Coronary artery (tissue), 2 donors: ENCODE measurements at places on chromosomes 4 and X.

DNA sequence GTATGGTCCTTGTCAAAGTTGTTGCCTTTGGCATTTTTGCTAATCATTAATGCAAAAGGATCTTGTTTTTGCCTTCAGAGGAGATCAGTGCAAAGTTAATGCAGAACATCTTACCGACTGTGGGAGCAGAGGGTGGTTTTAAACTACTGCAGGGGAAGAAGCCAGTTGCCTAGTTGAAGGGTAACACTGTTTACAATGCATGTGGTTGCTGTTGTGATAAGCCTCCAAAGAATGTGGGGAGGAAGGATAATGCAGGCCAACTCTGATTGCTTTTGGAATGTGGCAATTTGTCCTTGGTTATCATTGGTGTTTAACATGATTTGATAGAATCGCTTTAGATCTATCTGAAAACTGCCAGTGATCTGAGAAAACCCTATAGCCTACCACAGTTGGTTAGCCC is 204.3 kb upstream of the TLL1 start:
- DNase-seq: no peak

DNA sequence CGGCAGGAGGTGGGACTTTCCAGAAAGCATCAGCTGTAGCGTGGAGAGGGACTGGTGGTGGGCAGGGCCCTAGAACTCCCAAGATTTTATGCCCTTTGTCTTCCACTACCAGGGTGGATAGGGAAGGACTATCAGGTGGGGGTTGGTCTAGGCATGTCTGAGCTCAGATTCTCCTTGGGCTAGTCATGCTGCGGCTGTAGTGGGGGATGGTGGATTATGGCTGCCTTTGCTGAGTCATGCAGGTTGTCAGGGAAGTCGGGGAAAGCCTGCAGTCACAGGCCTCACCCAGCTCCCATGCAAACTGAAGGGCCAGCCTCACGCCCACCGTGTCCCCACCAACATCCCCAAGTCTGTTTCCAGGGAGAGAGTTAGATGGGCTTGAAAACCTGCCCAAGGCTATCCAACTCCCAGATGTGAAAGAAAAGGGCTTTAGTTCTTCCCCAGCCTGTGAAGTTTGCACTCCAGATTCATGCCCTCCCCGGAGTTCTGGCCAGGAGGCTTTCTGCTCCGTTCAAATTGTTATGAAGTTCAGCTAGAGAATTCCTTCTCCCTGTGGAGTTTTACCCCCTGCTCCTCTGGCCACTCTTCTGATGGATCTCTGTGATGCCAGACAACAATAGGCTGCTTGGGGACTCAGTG is 13.4 kb upstream of the MEPE start:
- DNase-seq: no peak

DNA sequence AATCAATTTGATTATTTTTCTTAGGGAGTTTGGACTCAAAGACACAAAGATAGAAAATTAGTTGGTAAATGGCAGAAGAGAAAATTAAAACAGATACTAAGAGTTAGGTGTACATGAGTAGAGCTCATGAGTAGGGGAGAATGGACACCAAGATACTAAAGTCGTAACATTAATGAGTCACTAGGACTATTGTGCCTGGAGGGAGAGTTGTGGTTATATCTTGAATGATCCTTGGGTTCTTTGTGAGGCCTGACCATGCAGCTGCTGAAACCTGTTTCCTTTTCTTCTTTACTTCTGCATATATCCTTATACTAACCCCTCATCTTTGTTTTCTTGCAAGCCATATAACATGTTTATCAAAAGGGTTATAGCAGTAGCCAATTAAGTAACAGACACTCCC is 532.8 kb downstream of the RPA4 start:
- no peak for DNase-seq

DNA sequence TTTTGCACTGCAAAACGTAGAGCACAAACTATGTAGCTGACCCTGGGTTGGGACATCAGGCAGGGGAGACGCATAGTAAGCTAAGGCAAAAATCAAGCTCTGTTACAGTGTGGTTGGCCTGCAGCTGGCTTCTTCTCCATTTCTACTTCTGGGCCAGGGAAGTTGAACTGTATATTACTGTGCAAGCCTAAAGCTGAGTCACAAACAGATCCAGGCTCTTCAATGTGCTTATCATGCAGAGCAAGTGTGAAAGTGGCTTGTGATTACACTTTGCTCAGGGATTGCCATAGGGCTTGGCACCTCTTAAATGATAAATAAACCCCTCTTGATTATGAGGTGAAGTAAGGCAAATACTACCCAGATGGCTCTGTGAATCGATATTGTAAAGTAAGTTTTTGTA is 40.5 kb downstream of the CLDN34 start:
- no peak for DNase-seq

- DNase-seq: peak; percentile 83
Measured at GRCh38 chr4:94455081-94455480, 3.3 kb downstream of the PDLIM5 start.

DNA sequence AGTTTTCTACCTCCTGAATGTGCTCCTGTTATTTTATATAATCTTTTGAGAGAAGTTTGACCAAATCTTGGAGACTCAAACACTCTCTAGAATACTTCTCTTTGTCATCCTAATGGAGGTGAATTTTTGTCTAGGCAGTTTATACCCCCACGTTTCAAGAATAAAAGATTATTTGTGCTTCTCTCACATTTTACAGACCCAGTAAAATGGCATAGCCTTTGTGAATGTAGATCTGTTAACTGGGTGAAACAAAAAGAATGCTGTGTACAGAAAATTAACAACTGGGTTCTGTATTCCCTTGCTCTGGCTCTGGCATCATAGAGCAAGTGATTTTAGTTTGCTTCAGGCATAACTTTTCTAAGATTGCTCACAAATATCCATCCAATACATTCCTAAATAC is 26.1 kb downstream of the GASK1B start:
- no peak for DNase-seq

GRCh38 chrX:150308532-150309157 is 54.5 kb upstream of the MAMLD1 start:
- DNase-seq: no peak

GRCh38 chr4:108174856-108175255 is 6.1 kb upstream of the LEF1 start:
- DNase-seq: no peak

GRCh38 chr4:158169931-158170690 is 2.7 kb downstream of the GASK1B start:
- DNase-seq: no peak

DNA sequence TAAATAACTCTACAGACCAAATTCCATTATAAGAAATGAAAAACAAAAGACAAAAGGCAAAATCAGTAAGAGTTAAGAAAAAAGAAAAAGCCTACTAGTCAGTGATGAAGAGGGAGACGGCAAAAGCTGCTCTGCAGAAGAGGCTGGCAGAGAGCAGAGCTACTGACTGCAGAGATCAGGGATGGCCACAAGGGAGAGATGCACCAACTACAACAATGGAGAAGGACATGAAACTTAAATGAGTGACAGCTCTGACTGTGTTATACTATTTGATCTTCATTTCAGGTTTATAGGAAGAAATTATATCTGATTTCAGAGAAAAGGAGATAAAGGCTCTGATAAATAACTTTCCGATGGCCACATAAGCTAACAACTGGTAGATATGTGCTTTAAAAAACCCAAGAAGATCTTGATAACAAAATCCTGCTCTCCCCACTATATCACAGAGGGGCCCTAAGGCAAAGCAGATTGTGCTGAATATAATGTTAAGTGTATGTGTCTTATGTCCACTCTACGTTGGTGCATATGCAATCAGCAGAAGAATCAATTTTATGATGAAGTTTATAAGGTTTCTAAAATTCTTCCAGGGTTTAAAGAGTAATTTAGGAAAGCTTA is 58.4 kb upstream of the COX18 start:
- DNase-seq: no peak

DNA sequence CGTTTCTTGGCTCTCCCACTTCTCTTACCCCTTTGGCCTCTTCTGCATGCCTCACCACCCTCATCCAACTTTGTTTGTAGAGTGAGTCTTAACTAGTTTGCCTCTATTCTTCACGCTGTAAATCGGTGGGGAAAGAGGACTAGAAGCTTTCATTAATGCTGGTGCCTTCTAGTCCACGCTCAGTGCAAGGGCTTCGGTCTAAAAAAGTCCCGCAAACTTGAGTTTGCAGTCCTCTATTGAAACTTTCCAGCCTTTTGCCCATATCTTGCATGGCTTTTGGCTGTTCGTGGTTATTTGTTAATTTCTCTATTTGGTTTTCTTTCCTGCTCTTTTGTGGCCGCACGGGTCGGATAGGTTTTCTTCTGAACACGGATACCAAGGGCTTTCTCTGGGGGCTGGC is 868 bp downstream of the DACH2 start:
- DNase-seq: no peak

DNA sequence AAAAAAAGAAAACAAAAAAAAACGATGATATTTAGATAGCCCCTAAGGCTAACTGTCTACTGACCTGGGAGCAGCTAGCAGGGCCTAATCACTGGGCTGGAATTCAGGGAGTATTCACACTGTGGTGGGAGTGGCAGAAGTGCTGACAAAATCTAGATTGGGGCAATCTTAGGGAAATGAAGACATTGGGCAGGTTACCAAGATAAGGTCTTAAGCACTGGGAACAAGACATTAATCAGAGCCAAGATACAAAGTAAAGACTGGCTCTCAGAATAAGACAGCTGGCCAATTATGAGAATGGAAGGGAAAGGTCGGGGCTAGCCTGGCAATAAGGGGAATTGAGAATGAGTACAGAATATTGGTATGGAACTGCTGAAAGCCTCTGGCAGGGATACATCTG is 100.2 kb upstream of the GRIA3 start:
- no peak for DNase-seq

- no peak for DNase-seq
Measured at GRCh38 chr4:95381843-95382580, 166.8 kb downstream of the UNC5C start.

GRCh38 chrX:20693078-20693477 is 426.4 kb upstream of the RPS6KA3 start:
- no peak for DNase-seq

GRCh38 chrX:49840679-49841078 is 11.6 kb downstream of the PAGE4 start:
- DNase-seq: no peak

GRCh38 chr4:184270808-184271413 is 53.2 kb upstream of the ENPP6 start:
- no peak for DNase-seq

- DNase-seq: no peak
Measured at GRCh38 chr4:151604238-151604637, 156.6 kb downstream of the GATB start.

DNA sequence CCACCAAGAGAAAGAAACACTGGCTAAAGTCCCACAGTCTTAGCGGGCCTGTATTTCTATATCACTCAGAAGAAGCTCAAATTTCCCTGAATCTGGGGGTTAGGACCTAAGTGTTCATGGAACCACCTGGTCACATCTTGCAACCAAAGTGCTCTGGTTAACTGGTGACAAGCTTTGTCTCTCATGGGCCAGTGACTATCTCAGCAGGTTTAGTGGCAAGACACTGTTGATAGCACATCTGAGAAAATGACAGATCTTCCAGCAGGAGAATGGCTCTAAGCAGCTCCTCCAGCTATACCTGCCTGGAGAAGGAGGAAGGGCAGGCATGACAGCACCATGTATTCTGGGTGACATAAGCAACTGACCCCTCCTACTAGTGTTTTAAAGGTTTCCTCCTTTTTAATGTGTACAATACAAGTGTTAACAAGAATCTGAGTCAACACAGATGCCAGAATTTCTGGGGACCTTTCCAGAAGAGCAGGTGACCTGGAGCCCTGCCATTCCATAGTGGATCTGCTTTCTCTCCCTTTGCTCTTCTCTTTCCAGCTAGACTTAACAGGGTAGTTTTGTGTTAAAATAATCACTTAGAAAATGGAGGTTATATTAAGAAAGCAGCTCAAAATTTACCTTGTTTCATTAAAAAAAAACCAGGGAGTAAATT is 17.3 kb upstream of the QRFPR start:
- DNase-seq: no peak

- no peak for DNase-seq
Measured at GRCh38 chrX:107686792-107687191, 58.5 kb downstream of the PRPS1 start.

- DNase-seq: no peak
Measured at GRCh38 chr4:182724414-182724813, 192.8 kb downstream of the DCTD start.

DNA sequence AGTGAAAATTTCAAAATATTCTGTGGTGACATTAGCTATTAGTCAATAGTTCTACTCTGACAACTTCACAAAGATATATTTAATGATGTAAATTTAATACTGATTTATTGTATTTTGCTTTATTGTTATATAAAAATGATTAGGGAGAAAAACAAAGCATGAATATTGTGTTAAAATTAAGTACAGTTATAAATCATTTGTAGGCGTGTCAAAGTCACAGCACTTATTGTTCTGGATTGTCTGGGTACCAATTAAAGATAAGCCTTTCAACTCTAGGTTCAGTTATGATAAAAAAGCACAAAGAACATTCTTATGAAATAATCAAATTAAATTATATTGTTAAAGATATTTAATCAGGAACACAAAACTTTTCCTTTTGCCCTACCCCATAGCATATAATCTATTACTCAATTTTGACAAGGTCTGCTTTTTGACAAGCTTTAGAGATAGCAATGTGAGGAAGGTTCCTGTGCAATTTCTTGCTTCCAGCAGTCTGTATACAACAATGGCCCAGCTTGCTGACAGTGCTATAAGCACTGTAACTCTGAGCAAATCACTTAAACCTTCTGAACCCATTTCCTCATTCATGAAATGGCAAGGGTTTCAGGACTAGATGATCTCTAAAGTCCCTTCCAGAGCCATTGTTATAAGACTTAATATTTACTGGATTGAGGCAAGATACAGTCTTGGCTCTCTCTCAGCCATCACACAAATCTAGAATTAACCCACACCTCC is 910.3 kb upstream of the LCORL start:
- DNase-seq: no peak

DNA sequence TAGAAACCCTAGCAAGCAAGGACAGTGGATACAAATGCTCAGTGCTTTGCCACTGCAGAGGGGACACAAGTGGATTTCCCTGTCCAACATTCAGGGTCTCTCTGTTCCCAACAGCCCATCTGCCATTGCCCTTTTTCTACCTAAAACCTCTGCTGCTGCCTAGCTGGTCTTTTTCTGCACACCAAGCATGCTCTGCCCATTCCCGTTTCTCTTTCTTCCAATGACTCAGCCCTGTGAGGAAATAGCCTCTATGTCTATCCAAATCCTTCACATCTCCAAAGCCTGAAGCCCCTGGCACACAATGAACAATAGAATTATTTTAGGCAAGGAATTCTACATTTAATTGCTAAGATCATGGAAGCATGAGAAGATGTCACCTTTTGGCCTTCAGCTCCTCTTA is 5.7 kb upstream of the AMELX start:
- no peak for DNase-seq

DNA sequence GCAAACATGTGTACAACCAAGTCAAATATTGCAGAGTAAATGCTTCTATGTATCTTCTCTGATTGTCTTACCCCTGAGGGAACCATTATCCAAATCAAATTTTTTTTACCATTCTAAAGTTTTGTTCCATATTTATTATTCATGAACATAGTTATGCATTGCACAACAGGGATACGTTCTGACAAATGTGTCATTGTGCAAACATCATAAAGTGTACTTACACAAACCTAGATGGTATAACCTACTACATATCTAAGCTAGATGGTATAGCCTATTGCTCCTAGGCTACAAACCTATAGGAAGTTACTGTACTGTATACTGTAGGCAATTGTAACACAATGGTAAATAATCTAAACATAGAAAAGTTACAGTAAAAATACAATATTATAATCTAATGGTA is 23.4 kb downstream of the BEX3 start:
- DNase-seq: no peak
